ENCODE measurements at places on chromosomes 5 and 9. TPM values are rescaled to one million over a fixed set of nuclear protein-coding genes. Genes with fewer than 3 reads are reported as not detected.

Gene SAP30L
- 43.7 TPM for total RNA-seq

Gene MOB3B
- 27.5 TPM for total RNA-seq

Gene SLC24A2
- total RNA-seq: 0.12 TPM

Gene ZBTB34
- total RNA-seq: 19.7 TPM

Gene CATSPER3
- 0.74 TPM for total RNA-seq

Gene CTXN3
- not detected for total RNA-seq

Gene FCHO2
- total RNA-seq: 38.5 TPM

Gene CNTNAP3B
- 4.5 TPM for total RNA-seq
